ENCODE measurements at places on chromosomes 3 and 15.

- DNase-seq, result no peak
Observed at GRCh38 chr15:67865766-67866165, 25.9 kb upstream of the RNU6-1 start.

GRCh38 chr15:50289749-50290148, 24.2 kb upstream of the HDC start:
- no peak for DNase-seq

GRCh38 chr15:82172506-82172905, 90.0 kb downstream of the EFL1 start:
- DNase-seq, result no peak

DNA sequence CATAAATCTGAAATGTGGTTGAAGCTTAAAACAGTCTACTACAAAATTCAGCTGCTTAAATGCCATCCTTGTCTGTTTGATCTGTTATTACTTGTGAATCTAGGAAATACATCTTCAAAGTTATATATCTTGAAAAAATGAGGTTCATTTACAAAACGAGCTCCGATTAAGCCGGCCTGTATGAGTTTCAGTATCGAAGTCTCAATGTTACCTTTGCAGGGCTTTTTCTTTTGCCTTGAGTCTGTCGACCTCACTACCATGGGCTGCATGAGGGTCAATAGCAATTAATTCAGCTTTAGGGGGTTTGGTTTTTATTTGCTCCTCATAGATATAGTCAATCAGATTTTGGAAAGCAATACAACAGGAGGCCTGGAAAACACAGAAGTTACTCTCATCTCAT, 23.2 kb downstream of the ERICH6 start:
- no peak for DNase-seq

DNA sequence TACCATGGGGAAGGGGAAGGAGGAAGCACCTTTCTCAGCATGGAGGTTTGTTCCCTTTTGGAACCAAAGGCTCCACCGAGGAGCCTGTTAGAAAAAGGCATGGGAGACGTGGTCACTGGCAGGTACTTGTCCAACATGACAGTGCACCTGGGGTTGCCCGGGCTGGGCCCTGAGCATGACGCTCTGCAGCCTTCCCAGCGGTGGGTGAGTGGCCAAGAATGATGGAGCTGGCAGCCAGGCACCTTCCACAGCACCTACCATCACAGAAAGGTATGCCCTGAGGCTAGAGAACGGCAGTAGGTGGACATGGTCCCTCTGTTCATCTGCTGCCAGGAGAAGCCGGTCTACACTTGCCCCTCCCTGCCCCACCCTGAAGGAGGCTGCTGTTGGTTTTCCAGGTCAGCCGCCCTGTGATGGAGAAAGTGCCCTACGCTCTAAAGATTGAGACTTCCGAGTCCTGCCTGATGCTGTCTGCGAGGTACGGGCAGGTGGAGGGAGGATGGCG, 29.0 kb upstream of the NR2C2 start:
- DNase-seq, result no peak

- DNase-seq, result no peak
Observed at GRCh38 chr3:159802864-159803263, 185.8 kb upstream of the IL12A start.

GRCh38 chr3:46114323-46114988, 87.2 kb upstream of the XCR1 start:
- DNase-seq, result no peak

DNA sequence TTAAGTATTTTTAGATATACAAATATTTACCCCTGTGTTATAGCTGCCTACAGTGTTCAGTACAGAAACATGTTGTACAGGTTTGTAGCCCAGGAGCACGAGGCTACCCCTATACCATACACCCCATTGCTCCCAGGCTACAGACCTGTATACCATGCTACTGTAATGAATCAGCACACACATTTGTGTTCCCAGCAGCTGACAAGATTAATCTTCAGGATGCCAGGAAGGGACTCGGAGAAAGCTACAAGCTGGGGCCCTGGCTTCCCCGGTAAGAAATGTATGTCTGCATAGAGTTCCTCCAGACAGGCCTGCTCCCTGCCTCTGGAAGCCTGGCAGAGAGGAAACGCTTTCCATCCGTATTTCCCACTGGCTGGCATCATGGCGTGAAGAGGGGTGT, 136.5 kb downstream of the XXYLT1 start:
- no peak for DNase-seq

DNA sequence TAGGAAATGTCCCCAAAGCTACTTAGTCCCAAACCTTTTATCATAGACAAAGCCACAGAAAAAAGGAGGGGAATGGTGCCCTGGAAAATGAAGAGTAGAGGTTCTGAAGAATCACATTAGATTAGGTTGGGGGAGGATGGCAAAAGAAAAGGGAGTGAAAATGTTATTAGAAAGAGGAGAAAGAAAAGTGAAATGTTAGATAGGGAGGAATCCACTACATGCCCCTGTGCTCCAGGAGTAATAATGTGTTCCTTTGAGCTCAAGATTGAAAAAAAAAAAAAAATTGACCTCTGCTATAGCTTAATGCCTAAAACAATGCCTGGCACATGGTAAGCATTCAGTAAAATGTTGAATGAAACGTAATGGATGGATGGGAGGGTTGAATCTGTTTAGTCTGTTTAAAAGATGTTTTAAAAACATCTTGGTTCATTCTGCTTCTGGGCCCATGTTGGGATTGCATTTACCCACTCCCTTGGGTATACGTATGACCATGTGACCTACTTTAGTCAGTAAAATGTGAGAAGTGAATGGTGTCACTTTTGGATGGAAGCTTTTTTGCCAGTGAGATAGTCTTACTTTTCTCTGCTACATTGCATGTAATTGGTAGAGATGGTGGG, 19.0 kb downstream of the MAPK6 start:
- no peak for DNase-seq

- no peak for DNase-seq
Observed at GRCh38 chr15:70382762-70383458, 285.2 kb upstream of the TLE3 start.

- no peak for DNase-seq
Observed at GRCh38 chr15:62644216-62644888, 398.2 kb upstream of the TPM1 start.

DNA sequence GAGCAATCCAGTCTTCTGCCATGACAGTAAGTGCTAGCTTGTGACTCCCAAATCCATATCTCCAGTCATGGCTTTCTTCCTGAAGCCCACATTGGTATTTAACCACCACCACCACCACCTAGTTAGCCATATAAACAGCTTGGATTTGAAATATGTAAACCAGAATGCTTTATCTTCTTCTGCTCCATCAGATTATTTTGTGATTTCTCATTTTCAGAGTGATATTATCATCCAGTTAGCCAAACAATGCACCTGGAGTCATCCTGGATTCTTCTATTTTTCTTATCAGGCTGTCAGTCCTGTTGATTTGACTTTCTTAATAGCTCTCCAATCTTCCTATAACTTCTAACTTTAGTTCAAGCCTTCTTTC, 124.3 kb upstream of the PTX3 start:
- DNase-seq, result no peak

GRCh38 chr3:100136921-100137320, 22.6 kb upstream of the FILIP1L start:
- no peak for DNase-seq

- peak; percentile 8 for DNase-seq
Observed at GRCh38 chr3:126024049-126024854, 55.3 kb downstream of the ROPN1B start.

- no peak for DNase-seq
Observed at GRCh38 chr15:95440712-95441111, 889.8 kb upstream of the NR2F2 start.

- no peak for DNase-seq
Observed at GRCh38 chr15:84151205-84151931, 84.2 kb upstream of the GOLGA6L4 start.

DNA sequence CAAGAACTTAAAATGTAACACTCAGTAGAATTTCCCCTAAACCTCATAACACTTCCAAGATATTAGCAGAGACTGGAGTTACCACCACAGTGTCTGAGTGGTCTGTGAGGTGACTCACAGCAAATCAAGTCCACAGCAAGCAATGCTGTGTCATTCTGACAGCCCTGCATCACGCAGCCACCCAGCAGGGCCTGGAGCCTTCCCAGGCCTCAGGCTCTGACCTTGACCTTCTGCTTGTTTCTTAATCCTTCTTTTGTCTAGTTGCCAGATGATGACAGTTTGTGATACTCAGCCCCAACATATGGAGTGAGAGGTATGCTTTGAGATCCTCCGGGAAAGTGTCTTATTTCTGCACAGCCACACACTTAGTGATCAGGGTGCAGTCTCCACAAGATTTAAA, 82.5 kb downstream of the TOP2B start:
- no peak for DNase-seq

DNA sequence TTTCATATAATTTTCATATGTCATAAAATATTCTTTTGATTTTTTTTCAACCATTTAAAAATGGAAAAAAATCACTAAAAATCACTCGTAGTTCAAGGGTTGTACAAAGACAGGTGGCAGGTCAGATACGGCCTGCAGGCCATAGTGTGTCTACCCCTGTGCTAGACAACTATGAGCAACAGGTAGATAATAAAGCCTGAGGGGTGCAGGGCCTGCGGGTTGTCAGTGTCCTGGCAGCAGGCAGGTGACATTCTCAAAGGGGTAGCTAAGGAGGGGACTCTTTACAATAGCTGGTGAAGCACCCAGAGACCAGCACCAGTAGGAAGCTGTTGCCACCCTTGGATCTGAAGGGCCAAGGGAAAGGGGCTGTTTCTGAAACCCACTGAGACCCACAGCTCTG, 34.4 kb downstream of the MINAR1 start:
- no peak for DNase-seq

DNA sequence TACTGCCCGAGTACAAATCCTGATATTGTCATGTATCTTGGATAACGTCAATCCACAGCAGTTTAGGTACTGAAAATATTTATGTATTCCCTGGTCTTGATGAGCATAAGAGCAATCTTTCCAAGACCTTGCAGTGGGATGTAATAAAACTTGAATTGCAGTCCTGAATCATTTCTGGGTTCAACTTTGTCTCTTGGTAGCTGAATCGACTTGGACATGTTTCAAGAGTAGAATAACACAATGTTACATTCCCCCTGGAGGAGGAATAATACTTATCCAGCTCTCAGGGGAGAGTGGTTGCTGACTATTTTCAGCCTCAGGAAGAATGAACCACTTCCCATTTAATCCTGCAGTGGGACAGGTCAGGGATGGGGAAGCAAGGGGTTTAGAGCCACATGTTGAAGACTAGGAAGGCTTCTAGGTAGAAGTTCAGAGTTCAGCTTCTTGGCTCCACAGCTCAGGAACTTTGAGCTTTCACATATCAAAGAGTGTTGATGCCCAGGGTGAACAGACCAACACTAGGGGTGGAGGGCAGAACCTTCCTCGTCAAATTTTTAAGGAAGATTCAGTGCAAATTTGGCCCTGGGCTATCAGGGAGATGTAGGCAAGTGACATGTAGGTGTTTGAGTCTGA, 43.4 kb upstream of the GPD1L start:
- DNase-seq, result no peak

DNA sequence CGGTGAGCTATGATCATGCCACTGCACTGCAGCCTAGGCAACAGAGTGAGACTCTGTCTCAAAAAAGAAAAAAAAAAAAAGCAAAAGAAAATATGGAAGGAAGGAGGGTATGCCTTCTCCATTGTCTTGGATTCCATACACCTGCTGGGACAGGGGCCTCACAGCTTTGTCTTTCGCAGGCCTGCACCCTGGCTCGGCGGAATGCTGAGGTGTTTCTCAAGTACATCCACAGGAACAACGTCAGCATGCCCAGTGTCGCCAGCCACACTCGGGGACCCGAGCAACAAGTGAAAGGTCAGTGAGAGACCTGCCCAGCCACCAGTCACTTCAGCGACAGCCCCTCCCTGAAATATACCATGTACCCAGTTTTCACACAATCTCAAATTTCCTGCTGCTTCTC, 288.5 kb upstream of the UMPS start:
- DNase-seq, result no peak

GRCh38 chr3:53137835-53138446, 7.7 kb upstream of the RFT1 start:
- no peak for DNase-seq

DNA sequence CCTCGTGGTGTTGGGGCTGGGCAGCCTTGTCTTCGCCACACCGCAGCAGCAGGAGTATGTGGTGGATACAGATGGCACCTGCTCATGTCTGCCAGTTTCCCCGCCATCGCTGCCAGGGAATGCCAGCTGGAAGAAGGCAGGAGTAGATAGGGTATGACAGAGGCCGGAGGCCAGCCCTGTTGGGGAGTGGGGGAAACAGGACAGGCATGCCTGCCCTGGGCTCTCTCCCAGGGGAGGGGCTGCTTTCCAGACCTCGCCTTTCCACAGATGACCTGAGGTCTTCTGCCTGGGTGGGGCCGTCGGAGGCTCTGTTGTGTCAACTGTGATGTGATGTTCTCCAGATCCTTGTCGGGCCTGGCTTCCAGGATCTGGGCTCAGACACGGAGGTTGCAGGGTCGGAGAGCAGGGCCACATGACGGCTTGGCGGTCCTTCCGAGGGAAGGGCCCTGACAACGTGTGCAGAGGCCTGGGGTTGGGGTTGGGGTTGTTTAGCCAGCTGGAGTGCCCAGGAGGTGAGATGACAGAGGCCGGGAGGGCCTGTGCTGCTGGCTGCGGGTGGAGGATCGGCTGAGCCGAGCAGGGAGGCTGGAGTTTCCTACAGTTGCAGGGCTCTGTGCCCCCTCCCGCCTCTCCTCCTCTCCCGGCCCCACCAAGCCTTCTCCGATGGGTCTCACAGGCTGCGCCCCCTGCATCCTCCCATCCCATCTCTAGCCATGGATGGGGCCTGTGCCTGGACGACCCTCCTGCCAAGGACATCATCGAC, 102.0 kb downstream of the TBC1D2B start:
- DNase-seq, result no peak

DNA sequence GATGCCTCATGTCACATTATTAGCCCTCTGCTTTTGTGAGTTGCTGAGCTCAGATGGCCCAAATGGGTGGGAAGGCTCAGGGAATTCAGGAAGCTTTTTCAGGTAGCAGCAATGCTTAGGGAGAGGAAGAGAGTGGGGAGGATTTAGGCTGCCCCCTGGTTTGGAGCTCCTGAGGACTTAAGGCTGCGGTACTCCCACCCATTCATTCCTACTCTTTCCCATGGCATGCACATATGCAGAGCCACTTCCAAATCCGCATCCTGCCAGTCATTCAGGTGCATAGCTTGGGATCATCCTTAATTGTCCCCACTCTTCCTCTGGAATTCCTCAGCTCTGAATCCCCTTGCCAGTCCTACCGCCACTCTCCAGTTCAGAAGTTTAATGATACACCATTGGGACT, 343.1 kb upstream of the FRG2C start:
- no peak for DNase-seq

All from stimulated activated CD8-positive, alpha-beta memory T cell treated with anti-CD3 and anti-CD28 coated beads, Interleukin-4, amount 100 ng/mL, for 48 hours (primary cell).